ENCODE measurements at places on chromosomes 3 and 15.
A peak's percentile ranks its signal among the peaks of the same experiment; 100 is the strongest.

- no peak for DNase-seq
These were observed 409.1 kb upstream of the PDZRN3 start for GRCh38 chr3:74033806-74034205.

GRCh38 chr3:82002986-82003642 is 241.7 kb upstream of the GBE1 start:
- no peak for DNase-seq

- DNase-seq = no peak
These were observed 140.4 kb downstream of the SATB1 start for GRCh38 chr3:18284716-18285115.

DNA sequence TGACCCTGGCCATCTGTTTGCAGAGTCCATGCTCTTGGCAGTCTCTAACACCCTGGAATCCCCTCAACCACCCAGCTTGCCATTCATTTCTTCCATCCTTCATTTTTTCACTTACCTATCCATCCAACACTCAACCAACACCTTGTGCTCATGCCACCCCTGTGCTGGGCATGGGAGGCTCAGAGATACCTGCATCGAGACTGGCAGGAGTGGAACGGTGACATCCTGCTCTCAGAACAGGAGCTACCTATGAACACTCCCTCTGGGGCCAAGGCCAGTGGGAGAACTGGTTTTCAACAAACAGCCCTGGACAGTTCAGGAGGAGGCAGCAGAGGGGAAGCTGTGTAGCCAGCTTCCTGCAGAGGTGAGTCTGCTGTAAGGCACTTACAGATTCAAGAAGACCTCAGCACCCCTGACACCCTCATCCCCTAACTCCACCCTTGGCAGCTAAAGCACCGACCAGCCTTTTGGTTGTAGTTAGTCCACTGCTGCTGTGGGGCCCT is 19.5 kb upstream of the ATP2B2 start:
- no peak for DNase-seq

GRCh38 chr3:155032918-155033317 is 47.2 kb upstream of the MME start:
- no peak for DNase-seq

DNA sequence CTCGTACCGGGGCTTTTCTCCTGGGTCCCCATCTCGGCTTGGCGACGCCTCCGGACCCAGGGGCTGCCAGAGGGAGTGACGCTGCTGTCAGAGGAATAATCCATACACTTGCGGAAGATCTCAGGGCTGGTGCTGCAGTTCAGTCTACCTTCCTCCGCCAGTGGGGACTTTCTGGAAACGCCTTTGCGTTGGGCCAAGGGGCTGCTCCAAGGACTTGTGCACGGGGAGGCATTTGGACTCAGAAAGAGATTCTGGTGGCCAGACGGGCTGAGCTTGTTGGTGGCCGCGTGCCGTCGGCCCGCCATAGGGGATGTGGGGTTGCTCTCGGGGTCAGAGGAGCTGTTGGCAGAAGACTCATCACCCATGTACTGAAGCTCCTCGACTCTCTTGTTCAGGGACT is 21.8 kb downstream of the LARP6 start:
- DNase-seq = no peak

DNA sequence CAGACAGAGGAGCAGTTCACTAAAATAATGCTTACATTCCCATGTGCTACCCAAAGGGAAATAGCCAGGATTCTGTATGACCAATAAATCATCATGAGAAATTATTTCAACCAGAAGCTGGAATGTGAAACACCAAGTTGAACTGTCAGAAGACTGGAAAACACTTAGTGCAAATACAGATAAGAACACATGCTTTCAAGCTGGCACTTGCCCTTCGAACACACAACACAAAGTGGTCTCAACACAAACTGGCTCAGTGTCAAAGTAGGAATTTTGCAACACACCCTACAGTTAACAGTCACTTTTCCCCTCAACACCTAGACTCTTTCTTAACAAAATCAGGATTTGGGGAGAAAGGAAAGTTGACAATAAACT is 1.3 kb downstream of the FSD2 start:
- DNase-seq = no peak

DNA sequence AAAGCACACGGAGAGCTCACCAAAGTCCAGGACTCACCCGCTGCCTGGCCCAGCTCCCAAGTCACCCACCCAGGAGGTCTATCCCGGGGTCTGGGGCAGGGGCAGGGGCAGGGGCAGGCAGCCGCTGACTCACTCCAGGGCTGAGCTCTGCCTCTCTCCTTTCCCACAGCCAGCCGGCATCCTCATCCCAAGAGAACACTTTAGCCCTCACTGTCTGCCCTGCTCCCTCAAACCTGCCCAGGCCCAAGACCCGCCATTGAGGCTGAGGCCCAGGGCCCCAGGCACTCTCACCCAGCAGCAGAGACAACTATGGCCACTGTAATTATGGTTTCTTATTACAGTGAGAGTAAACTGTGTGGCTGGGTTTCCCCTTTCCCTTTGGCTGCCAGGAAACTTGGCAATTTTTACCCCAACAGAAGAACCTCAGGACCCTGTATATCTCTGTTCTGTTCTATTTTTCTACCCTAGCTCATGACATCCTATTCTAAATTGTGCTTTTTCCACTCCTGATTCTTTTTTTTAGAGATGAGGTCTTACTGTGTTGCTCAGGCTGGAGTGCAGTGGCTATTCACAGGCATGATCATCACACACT is 53.0 kb downstream of the IQSEC1 start:
- no peak for DNase-seq

- DNase-seq = no peak
These were observed 162.7 kb downstream of the ALCAM start for GRCh38 chr3:105529456-105529855.

- no peak for DNase-seq
These were observed 136.1 kb downstream of the CACNA1D start for GRCh38 chr3:53630547-53630946.

DNA sequence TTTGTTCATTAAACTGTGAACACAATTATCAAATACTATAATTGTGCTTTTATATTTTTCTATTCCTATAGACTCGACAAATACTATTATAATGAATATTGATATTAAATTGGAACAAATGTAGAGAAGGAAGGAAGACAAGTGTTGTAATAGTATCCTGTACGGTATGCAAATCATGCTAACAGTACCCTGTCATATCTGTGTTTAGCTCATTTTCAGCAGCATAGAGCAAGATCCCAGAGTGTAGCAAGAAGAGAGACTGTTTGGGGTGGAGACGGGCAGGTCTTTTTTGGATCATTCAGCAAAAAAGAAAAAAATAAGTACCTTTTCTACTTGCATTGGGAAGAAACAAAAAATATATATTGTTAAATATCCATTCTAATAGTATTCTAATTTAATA is 224.1 kb downstream of the TPRG1 start:
- no peak for DNase-seq

GRCh38 chr3:155069729-155070128 is 10.4 kb upstream of the MME start:
- no peak for DNase-seq

- no peak for DNase-seq
These were observed 45.5 kb downstream of the PPM1L start for GRCh38 chr3:160801386-160802118.

- no peak for DNase-seq
These were observed 25.0 kb upstream of the UACA start for GRCh38 chr15:70788114-70789049.

GRCh38 chr3:196837819-196838420 is 29.8 kb upstream of the SENP5 start:
- DNase-seq = peak; percentile 88

GRCh38 chr3:45191924-45192417 is 34.1 kb downstream of the TMEM158 start:
- peak; percentile 83 for DNase-seq

DNA sequence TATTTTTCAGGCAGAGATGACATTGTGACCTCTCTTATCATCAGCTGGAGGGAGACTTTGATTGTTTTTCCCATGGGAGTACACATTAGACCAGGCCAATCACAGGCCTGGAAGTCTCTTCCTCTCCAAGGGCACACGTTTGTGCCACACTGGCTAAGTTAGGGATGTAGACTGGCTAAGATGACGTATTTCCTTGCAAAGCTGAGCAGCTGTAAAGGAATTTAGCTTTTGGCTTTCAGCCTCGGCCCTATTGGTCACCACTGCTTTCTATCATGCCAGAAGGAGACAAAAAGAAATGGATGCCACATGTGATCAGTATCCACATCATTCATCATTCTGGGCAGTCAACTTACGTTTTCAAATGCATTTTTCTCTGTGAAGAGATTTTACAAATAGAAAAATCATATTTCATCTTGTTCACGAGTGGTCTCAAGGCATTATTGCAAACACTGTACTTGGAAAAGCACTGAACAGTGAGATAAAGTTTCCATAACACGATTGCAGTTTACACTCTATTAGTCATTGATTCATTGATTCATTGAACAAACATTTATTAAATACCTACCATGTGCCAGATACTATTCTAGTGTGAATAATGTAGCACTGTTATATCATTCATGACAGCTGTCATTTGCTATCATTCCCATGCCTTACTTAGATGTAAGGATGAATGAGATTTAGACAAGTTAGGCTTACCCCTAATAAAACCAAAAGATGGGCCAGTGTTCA is 27.0 kb upstream of the RNF7 start:
- DNase-seq = no peak

DNA sequence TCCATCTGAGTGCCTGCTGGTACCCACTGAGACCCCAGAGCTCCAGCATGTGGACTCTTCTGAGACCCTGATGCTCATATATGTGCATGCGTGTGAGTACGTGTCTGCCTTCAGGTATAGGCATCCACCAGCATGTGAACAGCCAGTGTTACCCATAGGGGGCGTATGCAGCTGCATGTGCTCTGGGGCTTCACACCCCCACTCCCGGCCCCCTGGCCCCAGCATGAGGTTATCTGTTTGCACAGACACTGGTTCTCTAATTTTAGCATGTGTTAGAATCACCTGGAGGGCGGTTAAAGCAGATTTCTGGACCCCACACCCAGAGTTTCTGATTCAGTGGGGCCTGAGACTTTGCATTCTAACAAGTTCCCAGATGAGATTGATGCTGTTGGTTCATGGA is 824 bp upstream of the CILP start:
- DNase-seq = peak; percentile 62

GRCh38 chr3:107847791-107848190 is 243.0 kb downstream of the CD47 start:
- DNase-seq = no peak

DNA sequence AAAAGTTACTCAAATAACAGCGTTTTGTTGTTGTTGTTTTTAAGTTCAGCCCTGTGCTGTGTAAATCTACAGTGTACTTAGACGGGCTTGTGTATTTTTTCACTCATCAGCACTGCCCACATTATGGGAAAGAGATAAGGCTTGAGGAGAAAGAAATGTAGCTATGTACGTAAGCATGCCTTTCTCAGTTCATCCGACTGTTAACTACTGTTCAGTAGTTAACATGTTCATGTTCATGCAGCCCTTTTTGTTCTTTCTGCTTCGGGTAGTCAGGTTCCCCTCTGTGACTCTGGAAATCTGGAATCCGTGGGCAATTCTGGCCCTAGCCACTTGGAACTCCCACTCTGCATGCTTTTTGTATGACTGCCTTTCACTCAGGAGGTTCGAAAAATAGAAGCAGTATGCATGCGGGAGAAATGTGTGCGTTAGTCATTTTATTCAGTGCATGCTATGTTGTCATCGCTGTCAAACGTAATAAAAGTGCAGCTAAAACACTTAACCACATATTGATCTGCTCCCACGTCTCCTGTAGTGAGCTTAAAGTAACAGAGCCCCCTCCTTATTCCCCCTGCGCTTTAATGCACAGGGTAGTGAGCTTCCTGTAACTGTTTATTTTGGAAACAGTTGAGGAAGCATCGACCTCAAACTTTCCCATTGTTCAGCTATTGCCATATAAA is 283.1 kb upstream of the NR2F2 start:
- no peak for DNase-seq
